ENCODE measurements at places on chromosomes 3 and 15. TPM values are rescaled to one million over a fixed set of nuclear protein-coding genes. Genes with fewer than 3 reads are reported as not detected.

GABRR3 gene
- total RNA-seq: not detected

- DNase-seq: no peak
These were observed 59.2 kb downstream of the TBL1XR1 start for GRCh38 chr3:177137774-177138705.

DNA sequence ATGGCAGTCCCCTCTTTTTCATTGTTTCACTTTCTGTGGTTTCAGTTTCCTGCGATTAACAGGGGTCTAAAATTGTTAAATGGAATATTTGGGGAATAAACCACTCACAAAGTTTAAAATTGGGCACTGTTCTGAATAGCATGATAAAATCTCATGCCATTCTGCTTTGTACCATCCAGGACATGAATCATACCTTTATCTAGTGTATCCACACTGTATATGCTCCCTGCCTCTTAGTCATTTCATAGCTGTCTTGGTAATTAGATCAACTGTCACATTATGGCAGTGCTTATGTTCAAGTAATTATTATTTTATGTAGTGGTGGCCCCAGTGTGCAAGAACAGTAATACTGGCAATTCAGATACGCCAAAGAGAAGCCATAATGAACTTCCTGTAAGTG is 734.5 kb downstream of the ZPLD1 start:
- peak; percentile 31 for DNase-seq

STX19 gene
- total RNA-seq: 0.53 TPM

- no peak for DNase-seq
These were observed 49.2 kb downstream of the NEK10 start for GRCh38 chr3:27319847-27320526.

DNA sequence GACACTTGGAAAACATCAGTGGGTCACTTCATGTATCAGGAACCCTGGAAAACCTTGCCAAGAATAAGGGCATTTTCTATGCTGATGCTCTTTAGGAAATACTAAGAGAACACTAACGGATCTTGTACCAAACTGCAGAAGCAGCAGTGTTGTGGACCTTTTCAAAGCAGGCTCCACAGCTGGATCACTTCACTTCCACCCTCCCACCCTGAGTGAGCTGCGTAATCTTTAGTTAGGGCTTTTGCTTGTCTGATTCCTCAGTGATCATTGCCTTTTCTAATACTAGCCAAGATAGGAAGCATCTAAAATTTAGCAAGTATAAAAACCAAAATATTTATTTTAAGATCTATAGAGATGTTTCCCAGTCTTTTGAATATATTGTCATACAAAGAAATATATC is 229.0 kb downstream of the EPHA6 start:
- DNase-seq: no peak

- DNase-seq: peak; percentile 63
These were observed 256.4 kb upstream of the MCTP2 start for GRCh38 chr15:93974804-93975481.

DNA sequence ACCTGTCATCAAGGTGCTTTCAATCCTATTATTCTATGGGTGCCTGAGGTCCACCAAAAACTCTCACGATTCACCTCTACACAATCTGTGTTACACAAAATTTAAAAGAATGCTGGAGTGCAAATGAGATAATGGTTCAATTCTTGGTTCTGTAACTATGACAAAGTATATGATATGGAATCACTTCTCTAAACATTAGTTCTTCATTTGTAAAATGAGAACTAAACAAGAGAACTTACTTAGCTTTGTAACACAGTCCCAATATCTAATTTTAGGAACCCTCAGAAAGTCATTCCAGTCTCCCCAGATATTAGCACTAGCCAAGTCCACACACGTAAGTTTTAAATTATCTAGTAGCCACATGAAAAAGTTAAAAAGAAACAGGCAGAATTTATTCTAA is 111.5 kb downstream of the TBL1XR1 start:
- DNase-seq: no peak

DNA sequence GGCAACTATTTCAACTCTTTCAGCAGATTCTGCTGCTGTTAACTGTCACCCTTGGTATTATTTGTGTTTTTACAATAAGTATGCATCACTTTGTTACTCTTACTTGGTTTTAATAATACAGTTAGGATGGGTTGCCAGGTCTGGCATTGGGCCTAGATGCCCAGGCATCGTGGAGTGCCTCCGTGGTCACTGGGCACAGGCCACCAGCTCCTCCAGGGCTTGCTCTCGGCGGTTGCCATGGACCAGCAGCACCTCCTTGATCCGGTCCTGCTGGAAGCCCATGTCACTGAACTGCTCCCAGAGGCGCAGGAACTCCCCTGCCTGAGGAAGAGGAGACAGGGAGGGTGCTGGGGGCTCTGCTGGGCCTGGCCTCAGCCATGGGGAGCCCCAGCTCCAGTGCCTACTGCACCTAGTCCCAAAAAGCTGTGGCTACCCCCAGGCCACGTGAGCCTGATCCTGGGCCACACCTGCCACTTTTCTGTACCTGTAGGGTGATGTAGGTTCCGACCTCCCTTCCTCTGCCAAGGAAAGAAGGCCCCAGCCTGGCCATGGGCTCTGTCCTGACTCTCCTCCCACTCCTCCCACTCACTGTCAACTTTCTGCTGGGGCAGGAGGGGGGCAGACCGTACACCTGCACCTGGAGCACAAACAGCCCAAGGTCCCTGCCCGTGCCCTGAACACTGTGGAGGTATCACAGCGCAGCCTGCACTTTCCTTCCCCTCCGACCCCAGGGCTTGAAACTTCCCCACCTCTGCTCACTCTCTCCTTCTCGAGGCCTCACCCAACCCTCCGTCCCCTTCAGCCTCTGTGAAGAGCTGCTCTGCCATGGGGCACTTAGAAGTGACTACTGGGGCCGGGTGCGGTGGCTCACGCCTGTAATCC is 16.6 kb downstream of the KBTBD13 start:
- DNase-seq: no peak

- DNase-seq: peak; percentile 63
These were observed 1.3 kb downstream of the GNAT1 start for GRCh38 chr3:50192689-50193141.

GRCh38 chr3:38610436-38610835 is 39.1 kb downstream of the SCN5A start:
- DNase-seq: no peak

EPHB1 gene
- total RNA-seq: under 0.01 TPM

RPL4 gene
- 4,509 TPM for total RNA-seq

DNA sequence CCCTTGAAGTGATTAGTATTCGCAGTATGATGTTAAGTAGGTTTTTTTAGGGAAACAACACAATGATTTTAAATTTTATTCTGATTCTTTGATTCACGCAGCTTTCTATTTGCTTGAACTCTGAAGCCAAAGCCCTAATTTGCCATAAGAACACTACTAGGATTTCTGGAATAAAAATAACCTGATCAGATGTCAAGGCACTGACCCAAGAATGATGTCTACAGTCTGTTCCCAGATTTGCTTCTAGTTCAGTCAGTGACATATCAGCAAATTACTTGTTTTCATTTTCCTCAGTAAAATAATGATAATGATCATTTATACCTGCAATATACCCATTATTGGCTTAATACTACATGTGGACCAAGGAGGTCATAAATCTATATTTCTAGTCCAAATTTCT is 179.5 kb upstream of the EIF1B start:
- DNase-seq: no peak

DNA sequence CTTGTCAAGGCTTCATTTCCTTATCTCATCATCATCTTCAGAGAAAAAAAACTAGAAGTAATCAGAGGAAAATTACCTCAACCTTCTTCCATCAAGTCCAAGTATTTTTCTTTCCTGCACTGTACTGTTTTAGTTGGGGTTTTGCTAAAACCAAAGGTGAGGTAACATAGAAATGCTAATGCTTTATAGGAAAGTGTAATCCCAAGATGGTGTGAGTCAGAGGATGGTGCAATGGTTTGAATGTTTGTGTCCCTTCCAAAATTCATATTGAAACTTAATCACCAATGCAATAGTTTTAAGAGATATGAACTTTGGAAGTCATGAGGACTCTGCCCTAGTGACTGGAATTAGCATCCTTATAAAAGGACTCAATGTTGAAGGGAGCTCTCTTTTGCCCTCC is 79.5 kb downstream of the KBTBD8 start:
- DNase-seq: peak; percentile 76

PLA1A gene
- total RNA-seq: not detected

PLA2G4D gene
- total RNA-seq: under 0.01 TPM

DNA sequence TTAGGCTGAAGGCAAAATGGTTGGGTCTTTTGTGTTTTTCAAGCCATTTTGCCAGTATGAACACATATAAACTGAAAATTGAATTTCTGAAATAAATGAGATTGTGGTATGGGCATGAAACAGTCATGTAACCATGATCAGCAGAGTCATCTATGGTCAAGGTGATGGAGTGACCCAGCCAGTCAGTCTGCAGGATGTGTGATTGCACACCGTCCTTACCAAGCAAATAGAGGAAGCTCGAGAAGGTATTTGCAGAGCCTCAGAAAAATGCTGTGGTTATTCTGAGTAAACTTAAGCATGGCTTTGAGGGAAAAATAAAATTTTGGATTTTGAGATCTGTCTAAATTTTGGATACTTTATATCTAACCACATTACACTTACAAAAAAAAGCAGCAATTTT is 95.9 kb upstream of the RNF7 start:
- DNase-seq: no peak

CHRNA7 gene
- total RNA-seq: under 0.01 TPM

RTP1 gene
- not detected for total RNA-seq
